HuH-7 (cell line): ENCODE measurements at places on chromosomes 7 and 10.

GRCh38 chr10:17669185-17669872, 25.4 kb downstream of the STAM start:
- DNase-seq = no peak

DNA sequence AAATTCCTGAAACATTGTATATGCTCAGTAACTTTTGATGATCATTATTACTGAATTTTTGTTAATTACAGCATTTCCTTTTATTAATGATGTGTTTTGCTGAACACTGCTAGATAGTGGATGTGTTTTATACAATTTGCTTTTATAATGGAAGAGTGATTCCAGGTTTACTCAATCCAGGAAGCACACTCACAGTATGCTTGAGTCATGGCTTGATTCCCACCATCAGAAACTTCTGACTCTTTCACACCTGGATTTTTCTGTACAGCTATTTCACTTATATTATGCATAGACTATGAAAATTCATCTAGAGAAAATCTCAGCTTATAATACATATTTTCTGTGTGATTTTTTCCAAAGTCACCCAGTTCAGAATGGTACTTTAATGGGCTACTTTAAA, 1040.9 kb downstream of the GRM8 start:
- no peak for DNase-seq

- no peak for DNase-seq
These were observed 37.1 kb upstream of the NXPH1 start for GRCh38 chr7:8396294-8396693.

DNA sequence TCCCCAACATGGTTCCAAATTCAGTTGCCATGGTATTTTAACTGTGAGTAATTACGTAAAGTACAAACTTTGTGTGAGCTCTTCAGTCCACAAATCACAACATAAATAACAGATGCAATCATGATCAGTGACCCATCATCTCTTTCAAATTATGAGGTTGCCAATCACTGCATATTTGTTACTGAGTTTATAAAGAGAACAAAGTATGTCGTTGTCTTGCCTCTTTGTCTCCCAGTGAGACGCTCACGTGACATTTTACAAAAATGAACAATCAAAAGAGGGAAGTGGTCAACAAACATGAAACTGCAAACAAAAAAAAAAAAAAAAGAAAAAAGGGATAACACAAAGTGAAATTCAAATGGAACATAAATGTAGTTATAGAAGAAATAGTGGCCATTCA, 122.7 kb upstream of the PDSS1 start:
- no peak for DNase-seq

DNA sequence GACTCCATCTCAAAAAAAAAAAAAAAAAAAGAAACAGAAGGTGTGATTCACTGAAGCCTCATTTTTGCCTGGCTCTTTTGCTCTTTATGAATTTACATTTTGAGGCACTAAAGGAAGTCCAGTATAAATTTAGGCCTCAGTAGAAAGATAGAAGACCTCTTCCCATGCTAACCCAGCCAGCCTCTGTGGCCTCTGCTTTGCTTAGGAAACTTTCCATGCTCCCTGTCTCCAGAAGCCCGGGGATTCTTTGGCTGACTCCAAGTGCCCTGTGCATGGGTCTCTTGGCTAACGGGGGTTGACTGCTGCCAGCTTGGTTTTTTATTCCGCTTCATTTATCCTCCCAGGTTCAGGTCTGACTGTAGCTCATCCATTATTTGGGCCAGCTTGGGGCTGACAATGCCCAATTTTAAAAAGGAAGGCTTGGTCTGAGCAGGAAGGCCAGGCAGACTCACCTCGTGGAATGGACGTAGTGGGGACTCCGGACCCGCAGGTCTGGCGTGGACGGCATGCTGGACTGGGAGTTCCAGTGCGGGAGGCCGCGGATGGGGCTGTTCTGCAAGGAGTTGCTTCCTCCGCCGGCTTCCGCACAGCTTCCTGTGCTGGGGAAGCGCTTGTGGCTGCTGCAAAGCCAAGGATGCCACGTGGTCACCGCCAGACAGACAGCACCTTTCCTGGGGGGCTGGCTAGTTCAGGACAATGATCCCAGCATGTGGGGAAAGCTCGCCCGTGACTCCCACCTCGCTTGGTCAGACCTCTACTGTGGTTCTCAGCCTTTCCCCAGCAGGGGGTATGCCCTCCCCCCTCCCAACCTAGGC, 72.3 kb downstream of the PRPF18 start:
- no peak for DNase-seq

- DNase-seq = no peak
These were observed 6.6 kb downstream of the YWHAG start for GRCh38 chr7:76352193-76352592.

DNA sequence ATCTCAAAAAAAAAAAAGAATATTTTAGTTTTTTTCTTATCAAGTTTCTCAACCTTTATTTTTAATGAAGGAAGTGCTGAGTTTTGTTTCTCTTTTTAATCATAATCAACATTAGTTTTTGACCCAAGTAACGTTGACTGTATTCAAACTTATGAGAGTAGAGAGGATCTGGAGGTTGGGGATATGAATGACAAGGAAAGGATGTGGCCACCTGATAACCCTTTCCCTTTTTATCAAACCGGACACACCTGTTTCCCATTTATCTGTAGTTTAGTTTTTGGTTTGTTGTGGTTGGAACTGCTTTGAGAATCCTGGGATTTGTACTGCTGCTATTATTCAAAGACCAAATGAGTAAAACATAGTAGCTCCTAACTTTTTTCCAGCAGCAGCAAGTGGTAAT, 38.6 kb downstream of the HACD1 start:
- no peak for DNase-seq

GRCh38 chr7:100008525-100008924, 6.9 kb upstream of the ZKSCAN1 start:
- DNase-seq = no peak

GRCh38 chr10:119495021-119495505, 47.5 kb downstream of the RGS10 start:
- DNase-seq = no peak

- no peak for DNase-seq
These were observed 4.7 kb downstream of the NPTX2 start for GRCh38 chr7:98621573-98622482.

DNA sequence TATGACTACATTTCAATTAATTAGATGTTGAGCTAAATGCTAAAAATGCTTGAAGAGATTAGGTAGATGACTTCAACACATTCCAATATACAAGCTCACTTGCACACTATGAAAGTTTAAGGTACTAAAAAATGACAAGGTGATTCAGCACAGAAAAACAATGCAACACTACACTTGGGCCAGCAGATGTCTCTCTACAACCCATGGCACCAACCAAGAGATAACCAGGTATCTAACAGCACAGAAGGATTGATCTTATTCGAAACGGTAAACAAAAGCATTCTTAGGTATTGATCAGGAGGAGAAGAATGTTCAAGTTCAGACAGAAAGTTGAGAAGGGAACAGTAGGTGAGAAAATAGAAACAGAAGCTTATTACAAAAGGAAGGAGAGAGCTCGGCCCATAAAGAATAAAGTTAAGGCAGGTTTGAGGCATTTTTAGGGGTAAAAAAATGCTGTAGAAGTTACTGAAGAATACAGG, 248.2 kb upstream of the KLF14 start:
- peak; percentile 40 for DNase-seq

GRCh38 chr7:45435846-45436245, 138.3 kb upstream of the ADCY1 start:
- no peak for DNase-seq

DNA sequence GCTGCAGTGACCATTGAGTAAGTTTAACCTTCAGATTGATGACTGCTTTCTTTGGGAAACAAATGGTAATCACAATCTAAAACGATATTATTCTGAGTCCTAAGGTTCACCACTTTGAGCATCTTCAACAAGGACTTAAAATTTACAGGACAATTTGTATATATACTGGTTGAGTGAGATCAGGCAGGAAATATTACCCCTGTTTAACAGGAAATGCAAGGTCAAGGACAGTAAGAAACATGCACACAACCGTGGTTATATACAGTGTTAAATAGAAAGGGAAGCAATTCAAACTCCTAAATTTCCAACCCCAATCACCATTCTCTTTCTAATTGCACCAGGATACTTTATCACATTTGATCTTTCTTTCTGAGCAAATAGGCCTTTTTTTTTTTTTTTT, 96.1 kb downstream of the ZNF277 start:
- no peak for DNase-seq

- DNase-seq = no peak
These were observed 16.1 kb upstream of the CREB3L2 start for GRCh38 chr7:138017992-138018391.

DNA sequence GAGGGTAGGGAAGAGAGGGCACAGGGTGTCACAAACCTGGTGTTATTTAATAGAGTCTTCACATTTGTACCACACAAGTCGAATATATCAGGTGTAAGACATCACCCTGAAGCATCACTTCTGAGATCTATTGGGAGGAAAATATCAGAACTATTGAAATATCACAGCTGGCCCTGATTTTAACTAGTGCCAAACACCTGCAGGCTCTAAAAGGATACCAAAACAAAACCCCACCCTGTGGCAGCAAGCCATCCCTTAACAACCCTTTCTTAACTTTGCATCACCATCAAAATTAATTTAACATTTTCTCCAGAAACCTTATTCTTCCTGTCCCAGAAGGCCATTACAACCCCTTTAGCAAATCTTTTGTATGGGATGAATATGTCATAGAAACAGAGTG, 365.4 kb downstream of the SUGCT start:
- no peak for DNase-seq

DNA sequence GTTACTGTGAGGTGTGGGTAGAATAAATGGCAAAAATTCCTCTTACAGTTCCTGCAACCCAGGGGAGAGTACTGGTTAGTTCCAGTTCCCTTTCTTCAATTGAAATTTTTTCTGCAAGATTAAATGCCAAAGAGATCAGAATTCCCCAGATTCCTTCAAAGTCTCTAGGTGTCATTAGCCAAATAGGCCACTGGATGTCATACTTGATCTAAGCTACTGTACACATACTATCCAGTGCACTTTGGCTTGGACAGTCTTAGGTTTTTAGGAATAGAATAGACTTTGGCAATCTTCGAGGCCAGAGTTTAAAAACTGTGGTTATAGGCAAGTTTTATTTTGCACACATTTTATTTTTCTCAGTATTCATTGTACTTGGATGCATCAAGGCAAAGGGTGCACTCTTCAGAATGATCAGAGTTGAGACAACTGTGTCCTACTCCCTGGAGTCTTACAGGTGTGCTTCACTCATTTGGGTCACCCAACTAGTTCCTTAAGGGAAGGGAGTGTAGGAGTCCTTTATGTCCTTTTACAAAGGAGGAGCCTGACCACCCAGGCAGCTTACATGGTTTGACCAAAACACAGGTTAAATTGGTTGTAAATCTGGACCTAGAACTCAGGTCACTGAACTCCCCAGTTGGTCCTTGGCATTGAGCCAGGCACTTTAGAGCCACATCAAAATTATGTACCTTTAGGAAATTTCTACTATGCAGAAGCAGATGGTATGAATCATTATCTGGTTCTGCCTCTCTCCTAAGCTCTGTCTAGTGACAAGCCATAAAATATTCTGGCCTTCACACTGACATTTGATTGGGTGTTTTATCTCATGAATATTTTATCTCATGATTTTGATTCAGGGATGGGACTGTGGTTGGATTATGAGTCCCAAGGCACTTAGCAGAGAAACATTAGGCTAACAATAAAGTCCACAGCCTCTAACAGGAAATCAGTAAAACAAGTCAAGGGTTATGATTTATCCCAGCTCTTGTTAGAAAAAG, 49.5 kb downstream of the ASAH2B start:
- DNase-seq = peak; percentile 32

- DNase-seq = no peak
These were observed 33.0 kb upstream of the PLXNA4 start for GRCh38 chr7:132609222-132609621.

DNA sequence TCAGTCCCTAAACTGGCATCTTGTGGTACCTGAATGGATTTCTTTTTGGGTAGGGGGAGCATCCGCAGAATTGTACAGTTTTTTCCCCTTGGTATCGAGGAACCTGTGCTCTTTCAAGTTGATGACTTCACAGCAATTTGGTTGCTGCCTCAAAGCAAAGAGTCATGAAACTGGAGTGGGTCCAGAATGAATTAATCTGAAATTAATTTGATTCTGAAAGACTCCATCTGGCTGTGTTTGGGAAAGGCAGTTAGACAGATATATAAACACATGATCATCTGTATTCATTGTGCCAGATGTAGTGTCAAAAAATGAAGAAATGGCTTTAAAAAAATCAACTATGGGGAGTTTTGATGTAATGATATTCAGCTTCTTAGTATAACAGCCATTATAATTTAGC, 136.1 kb downstream of the CELF2 start:
- no peak for DNase-seq

GRCh38 chr10:11927746-11928145, 104.6 kb downstream of the PROSER2 start:
- no peak for DNase-seq

DNA sequence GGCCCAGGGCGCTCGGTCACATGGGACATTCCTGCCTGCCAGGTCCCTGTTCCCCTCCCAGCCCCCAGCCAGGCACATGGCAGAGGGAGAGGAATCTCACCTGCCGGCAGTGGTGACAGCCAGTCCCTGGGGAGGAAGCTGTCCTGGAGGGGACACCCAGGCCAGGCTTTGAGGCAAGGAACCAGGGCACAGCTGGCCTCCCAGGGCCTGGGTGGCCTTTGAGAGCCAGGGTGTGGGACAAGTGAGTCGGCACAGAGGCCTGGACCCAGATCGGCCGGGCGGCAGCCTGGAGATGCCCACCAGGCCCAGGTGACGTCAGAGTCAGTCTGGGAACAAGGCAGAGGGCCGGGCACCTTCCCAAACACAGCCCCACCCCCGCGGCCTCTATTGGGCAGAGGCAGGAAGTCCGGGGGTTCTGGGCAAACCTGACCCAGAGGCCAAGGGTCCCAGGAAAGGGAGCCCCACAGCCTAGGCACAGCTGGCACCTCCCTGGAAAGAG, 65.0 kb upstream of the CFAP46 start:
- no peak for DNase-seq

DNA sequence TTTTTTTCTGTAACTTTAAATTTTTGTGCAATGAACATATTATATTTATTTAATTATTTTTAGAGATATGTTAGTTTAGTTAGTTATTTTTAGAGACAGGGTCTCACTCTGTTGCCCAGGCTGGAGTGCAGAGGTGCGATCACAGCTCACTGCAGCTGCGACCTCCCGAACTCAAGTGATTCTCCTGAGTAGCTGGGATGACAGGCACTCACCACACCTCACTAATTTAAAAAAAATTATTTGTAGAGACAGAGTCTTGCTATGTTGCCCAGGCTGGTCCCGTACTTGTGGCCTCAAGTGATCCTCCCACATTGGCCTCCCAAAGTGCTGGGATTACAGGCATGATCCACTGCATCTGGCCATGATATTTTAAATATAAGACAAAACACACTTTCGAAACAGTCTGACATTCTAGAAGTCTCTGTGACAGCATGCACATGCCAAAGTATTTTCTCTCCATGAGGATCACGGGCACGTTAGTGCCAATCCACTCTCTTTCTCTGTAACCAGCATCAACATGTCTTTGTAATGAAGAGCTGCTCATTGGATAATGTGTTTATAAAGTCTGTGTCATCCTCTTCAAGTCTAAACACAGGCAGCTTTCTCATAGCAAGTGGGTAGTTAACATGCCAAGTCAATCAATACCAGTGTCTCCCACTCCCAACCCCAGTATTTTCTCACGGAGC, 137.4 kb downstream of the GLI3 start:
- DNase-seq = no peak

GRCh38 chr10:119291223-119291900, 84.0 kb downstream of the GRK5 start:
- DNase-seq = no peak
